KBM-7 (cell line): ENCODE measurements at places on chromosomes 4 and X.

DNA sequence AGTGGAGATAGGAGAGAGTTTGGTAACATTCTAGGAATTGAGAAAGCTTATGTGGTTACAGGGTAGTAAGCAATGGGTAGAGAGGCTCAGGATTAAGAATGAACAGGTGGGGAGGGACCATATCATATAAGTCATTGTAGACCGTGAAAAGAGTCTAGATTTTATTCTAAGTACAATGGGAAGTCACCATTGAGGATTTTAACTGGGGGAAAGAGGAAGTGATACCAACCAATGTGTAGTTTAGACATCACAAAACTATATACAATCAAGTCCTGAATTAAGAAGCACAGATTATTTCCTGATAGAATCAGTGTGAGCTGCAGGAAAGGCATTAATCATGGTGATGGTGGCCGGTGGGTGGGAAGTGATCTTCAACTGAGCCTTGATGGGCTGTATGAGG lies 178.3 kb upstream of the ZIC3 start:
- DNase-seq, result no peak

DNA sequence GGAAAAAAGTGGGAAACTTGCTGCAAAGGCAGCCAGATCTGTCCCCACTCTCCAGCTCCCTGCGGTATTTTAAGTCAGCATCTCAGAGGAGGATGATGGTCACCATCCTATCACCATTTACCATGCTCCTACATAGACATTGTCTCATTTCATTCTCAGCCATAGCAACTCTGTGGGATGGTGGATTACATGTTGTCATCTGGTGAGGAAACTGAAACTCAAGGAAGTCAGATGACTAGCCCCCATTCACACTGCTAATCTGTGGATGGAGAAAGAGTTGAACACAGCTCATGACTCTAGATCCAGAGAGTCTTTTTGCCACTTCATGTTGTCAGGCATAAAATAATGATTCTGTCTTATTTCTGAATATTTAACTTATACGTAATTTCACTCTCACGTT lies 323.5 kb downstream of the PTTG2 start:
- DNase-seq, result no peak

- DNase-seq, result no peak
Observed at GRCh38 chrX:133391111-133391510, 24.2 kb downstream of the GPC4 start.

GRCh38 chr4:74205046-74205445 lies 47.1 kb downstream of the MTHFD2L start:
- no peak for DNase-seq

GRCh38 chr4:40933272-40934053 lies 183.7 kb downstream of the NSUN7 start:
- DNase-seq, result no peak

DNA sequence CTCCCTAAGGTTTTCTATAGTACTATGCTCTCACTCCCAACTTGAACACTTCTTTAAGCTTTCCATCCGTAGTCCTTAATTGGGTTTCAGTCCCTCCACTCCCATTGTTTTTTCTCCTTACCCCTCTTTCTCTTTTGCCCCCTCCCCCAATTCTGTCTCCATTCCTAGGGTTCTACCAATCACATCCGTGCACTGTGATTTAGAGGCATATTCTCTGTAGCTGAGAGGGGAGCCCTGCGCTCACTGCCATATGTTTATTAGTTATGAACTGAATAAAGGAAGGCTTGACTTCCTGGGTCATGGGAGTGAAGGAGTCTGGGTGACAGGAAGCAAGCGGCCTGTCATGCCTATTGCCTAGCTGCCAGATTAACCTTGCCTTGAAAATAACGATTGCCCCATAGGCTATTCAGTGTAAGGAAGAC lies 471 bp downstream of the MCTS1 start:
- peak; percentile 53 for DNase-seq

GRCh38 chr4:151541389-151542071 lies 132.6 kb downstream of the FHIP1A start:
- no peak for DNase-seq
